ENCODE measurements at places on chromosomes 11 and 22. TPM values are rescaled to one million over a fixed set of nuclear protein-coding genes. Genes with fewer than 3 reads are reported as not detected.

- H3K4me1 ChIP-seq, result no peaks in the 10 kb centered on the region
- no peak overlapping the region for H3K27ac ChIP-seq
- H3K27me3 ChIP-seq, result peaks cover 7% of the 10 kb centered on the region
- H3K36me3 ChIP-seq, result no peaks in the 10 kb centered on the region
- no peak overlapping the region for H3K4me3 ChIP-seq
Observed at GRCh38 chr22:47259990-47260389, 497.5 kb downstream of the TBC1D22A start.

DNA sequence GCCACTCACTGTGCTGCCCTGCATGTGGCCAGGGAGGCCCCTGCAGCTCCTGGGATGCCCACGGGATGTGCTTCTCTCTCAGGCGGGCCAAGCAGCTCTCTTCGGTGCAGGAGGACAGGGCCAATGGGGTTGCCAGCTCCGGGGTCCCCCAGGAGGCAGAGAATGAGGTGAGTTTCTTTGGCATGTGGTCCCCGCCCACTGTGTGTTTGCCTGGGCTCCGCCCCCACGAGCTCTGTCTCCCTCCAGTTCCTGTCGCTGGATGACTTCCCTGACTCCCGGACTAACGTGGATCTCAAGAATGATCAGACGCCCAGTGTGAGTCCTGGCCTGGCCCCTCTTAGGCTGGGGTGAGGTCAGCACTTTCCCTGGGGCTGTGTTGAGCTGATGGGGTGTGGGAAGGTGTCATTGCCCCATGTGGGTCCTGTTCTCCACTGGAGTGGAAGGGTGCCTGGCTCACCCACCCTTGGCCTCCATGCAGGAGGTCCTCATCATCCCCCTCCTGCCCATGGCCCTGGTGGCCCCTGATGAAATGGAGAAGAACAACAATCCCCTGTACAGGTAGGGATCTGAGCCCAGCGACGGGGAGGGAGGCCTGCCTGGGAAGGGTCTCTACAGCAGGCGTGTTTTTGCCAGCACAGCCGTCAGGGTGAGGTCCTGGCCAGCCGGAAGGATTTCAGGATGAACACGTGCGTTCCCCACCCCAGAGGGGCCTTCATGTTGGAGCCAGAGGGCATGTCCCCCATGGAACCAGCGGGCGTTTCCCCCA lies 7.7 kb downstream of the SCO2 start:
- no peak for DNase-seq
- no peaks in the 10 kb centered on the region for H3K36me3 ChIP-seq
- peaks cover 5% of the 10 kb centered on the region for H3K27me3 ChIP-seq
- no peaks in the 10 kb centered on the region for H3K4me1 ChIP-seq

- peak; percentile 56 for DNase-seq
- H3K4me1 ChIP-seq, result no peaks in the 10 kb centered on the region
- no peaks in the 10 kb centered on the region for H3K36me3 ChIP-seq
- no peaks in the 10 kb centered on the region for H3K27me3 ChIP-seq
- no peak overlapping the region for H3K4me3 ChIP-seq
- no peak overlapping the region for H3K27ac ChIP-seq
Observed at GRCh38 chr22:40024201-40025061, 29.7 kb downstream of the FAM83F start.

Gene OR52E4
- polyA plus RNA-seq, result not detected

GRCh38 chr11:36149538-36150242 lies 139.5 kb downstream of the COMMD9 start:
- no peaks in the 10 kb centered on the region for H3K27me3 ChIP-seq
- H3K36me3 ChIP-seq, result no peaks in the 10 kb centered on the region

DNA sequence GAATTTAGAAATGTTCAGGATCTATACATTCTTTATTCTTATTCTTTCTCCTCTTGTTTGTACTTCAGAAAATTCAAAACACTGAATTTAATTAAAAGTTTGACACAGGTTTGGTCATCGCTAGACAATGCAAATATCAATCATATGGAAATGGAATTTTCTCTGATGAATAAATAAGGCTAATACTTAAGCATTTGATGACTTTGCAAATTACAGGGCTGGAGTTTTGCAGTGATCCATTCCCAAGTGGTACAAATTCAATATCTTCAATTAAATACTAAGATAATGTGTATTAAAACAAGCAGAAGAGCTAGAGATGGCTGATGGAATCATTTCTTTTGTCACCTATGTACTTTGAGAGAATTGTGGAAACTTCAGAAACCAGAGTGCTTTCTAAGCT lies 439.6 kb downstream of the DYNC2H1 start:
- peaks cover 2% of the 10 kb centered on the region for H3K27me3 ChIP-seq
- no peak for DNase-seq
- H3K4me3 ChIP-seq, result no peak overlapping the region
- H3K27ac ChIP-seq, result no peak overlapping the region
- no peaks in the 10 kb centered on the region for H3K36me3 ChIP-seq
- no peaks in the 10 kb centered on the region for H3K4me1 ChIP-seq

- no peak for DNase-seq
- H3K27ac ChIP-seq, result no peak overlapping the region
- no peak overlapping the region for H3K4me3 ChIP-seq
- peaks cover 5% of the 10 kb centered on the region for H3K27me3 ChIP-seq
- H3K4me1 ChIP-seq, result no peaks in the 10 kb centered on the region
Observed at GRCh38 chr11:30832831-30833230, 246.7 kb upstream of the MPPED2 start.

Gene RNF121
- polyA plus RNA-seq, result 9.8 TPM

GRCh38 chr11:75356613-75357012 lies 5.2 kb upstream of the ARRB1 start:
- H3K27me3 ChIP-seq, result peaks cover 14% of the 10 kb centered on the region
- no peak for DNase-seq
- no peak overlapping the region for H3K4me3 ChIP-seq
- H3K27ac ChIP-seq, result no peak overlapping the region
- H3K36me3 ChIP-seq, result no peaks in the 10 kb centered on the region

Gene MMP10
- polyA plus RNA-seq, result not detected

GRCh38 chr11:85195934-85196333 lies 431.2 kb downstream of the DLG2 start:
- H3K4me3 ChIP-seq, result no peak overlapping the region
- no peaks in the 10 kb centered on the region for H3K36me3 ChIP-seq
- H3K4me1 ChIP-seq, result no peaks in the 10 kb centered on the region

DNA sequence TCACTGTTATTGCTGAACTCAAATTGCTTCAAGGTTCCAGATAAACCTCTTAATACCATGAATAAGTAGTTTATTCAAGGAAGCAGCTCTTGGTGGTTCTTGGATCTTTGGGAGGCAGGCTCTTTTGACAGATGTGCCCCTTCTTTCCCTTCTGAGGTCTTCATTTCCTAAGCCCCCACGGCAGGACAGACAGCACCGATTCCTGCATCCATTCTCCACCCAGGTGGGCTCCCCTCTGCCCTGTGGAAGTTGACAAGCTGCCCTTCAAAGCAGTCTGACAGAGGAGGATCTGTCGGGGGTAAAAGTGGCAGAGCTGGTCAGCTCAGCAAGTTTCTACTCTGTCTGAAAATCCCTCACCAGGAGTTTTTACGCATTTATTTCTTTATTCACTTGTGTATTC lies 605.3 kb upstream of the B3GAT1 start:
- peaks cover 7% of the 10 kb centered on the region for H3K4me1 ChIP-seq
- H3K4me3 ChIP-seq, result no peak overlapping the region
- H3K36me3 ChIP-seq, result peaks cover 4% of the 10 kb centered on the region
- H3K27ac ChIP-seq, result no peak overlapping the region
- H3K27me3 ChIP-seq, result peaks cover 3% of the 10 kb centered on the region

Gene OR51A7
- polyA plus RNA-seq, result not detected

- DNase-seq, result no peak
- peaks cover 18% of the 10 kb centered on the region for H3K4me1 ChIP-seq
- peak overlapping the region; percentile 24 for H3K27ac ChIP-seq
- H3K27me3 ChIP-seq, result peaks cover 11% of the 10 kb centered on the region
- no peaks in the 10 kb centered on the region for H3K36me3 ChIP-seq
Observed at GRCh38 chr11:72217841-72218240, 1.2 kb downstream of the FOLR2 start.

DNA sequence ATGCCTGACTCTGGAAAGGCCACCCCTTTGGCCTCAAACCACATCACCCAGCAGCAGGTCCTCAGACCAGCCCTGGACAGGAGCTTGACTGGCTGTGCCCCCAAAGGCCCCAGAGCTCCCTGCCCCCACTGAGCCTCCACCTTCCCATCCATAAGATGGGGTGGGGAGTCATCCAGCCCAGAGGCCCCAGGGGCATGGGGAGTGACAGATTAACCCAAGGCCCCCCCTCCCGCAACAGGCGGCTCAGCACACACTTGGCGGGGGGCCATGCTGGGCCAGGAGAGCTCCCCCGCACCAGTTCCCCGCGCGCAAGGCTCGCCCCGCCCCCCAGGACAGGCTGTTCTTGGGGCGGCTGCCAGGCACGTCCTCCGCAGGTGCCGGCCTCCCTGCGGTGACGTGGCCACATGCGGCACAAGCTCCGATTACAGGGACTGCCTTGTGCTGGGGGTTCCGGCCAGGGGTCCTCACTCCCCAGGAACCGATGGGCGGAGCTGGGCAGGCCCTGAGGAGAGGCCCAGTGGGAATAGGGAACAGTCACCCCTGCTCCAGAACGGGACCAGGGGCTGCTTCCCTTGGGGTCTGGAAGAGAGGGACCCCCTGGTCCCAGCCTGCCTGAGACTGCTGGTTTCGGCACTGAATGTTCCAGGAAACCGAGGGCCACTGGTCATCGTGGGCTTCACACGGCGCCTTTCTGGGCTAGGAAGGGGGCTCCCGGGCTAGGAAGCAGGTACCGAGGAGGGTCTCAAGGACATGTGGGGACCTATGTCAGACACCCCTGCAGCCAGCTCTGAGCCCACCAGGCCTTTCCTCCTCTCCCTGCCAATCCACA lies 5.1 kb upstream of the CDKN1C start:
- peaks cover 33% of the 10 kb centered on the region for H3K4me1 ChIP-seq
- DNase-seq, result no peak
- H3K27me3 ChIP-seq, result no peaks in the 10 kb centered on the region
- peak overlapping the region; percentile 14 for H3K27ac ChIP-seq
- H3K36me3 ChIP-seq, result no peaks in the 10 kb centered on the region

Gene MN1
- polyA plus RNA-seq, result 0.03 TPM

DNA sequence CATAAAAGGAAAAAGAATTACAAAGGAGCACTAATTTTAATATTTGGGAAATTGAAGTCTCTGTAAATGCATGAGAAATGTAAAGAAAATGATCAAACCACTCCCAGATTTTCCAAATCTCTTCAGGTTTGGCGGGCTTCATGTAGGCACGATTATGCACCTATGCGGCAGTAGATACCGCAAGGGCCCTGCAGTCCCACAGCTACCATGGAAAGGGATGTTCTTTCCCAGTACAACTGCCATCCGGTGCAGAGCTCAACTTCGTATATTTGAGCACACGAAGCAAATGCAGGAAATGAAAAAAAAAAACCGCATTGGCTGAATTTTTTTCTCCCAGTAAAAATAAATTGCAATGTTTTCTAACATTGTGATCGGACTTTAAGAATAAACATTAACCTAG lies 1.4 kb downstream of the SLC17A6 start:
- H3K36me3 ChIP-seq, result peaks cover 3% of the 10 kb centered on the region
- peaks cover 30% of the 10 kb centered on the region for H3K27me3 ChIP-seq
- H3K4me3 ChIP-seq, result no peak overlapping the region
- no peak for DNase-seq
- H3K4me1 ChIP-seq, result no peaks in the 10 kb centered on the region
- H3K27ac ChIP-seq, result no peak overlapping the region

Gene YPEL1
- 72.9 TPM for polyA plus RNA-seq

DNA sequence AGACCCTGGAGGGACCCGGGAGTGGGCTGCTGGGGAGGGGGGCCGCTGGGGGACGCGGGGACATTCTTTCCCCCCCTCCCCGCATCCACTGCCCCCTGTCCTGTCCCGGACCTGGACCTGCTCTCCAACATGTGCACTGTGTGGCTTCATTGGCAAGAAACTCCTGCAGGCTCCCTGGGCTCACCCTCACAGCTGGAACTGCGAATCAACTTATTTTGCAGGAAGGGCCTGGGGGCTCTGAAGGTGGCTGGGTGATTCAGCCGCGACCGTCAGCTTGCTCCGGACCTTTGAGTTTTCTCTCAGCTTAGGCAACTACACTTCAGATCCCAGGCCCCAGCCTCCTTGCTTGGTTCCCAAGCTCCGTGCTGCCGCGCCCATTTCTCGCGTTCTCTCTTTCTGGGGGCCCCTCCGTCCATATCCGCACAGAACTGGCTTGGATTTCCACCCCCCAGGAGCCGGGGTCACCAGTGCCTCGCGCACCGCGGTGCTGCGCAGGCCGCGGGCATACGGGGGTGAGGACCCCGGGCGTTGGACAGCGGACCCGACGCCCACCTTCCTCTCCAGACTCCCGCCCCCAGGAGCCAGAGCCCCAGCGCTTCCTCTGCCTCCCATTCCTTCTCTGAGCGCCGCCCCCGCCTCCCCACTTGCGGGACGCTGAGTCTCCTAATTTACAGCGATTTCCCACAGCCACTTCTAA lies 471 bp upstream of the AHNAK start:
- peak overlapping the region; percentile 86 for H3K27ac ChIP-seq
- H3K27me3 ChIP-seq, result peaks cover 8% of the 10 kb centered on the region
- DNase-seq, result no peak

Gene OTOG
- polyA plus RNA-seq, result not detected

DNA sequence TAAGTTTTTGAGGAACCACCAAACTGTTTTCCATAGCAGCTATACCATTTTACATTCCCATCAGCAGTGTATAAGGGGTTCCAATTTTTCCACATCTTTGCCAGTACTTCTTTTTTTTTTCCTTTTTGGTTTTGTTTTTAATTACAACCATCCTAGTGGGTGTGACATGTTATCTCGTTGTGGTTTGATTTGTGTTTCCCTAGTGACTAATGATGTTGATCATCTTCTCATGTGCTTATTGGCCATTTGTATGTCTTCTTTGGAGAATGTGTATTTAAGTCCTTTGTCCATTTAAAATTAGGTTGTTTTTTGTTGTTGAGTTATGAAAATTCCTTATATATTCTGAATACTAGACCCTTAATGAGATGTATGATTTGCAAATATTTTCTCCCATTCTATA lies 59.3 kb downstream of the STIM1 start:
- no peaks in the 10 kb centered on the region for H3K36me3 ChIP-seq
- peak overlapping the region; percentile 48 for H3K4me3 ChIP-seq
- H3K27me3 ChIP-seq, result no peaks in the 10 kb centered on the region
- peak overlapping the region; percentile 74 for H3K27ac ChIP-seq
- peak; percentile 55 for DNase-seq
- peaks cover 89% of the 10 kb centered on the region for H3K4me1 ChIP-seq

Gene HOATZ
- not detected for polyA plus RNA-seq

DNA sequence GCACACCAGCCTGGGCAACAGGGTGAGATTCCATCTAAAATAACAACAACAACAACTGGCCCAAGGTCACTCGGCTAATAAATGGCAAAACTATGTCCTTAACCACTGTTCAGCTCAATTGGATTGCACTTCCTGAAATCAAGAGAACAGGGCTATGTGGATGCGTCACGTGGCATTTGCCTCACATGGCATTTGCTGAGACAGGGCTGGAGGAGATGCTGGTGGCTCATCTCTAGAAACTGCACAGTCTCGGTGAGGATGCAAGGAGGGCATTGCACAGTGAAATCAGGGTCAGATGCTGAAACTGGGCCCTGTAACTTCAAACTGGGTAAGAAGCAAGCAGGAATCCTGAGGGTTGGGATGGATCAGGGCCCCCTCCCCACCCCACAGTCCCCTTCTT lies 171.9 kb downstream of the BUD13 start:
- peaks cover 2% of the 10 kb centered on the region for H3K27me3 ChIP-seq
- no peaks in the 10 kb centered on the region for H3K36me3 ChIP-seq
- H3K4me1 ChIP-seq, result no peaks in the 10 kb centered on the region
- DNase-seq, result no peak
- H3K27ac ChIP-seq, result no peak overlapping the region

- H3K27me3 ChIP-seq, result peaks cover 4% of the 10 kb centered on the region
- H3K4me3 ChIP-seq, result no peak overlapping the region
- DNase-seq, result no peak
- peaks cover 27% of the 10 kb centered on the region for H3K36me3 ChIP-seq
Observed at GRCh38 chr11:45870706-45871105, 14.7 kb upstream of the MAPK8IP1 start.

All from immature natural killer cell (primary cell).